ENCODE measurements at places on chromosomes 16 and 17. TPM values are rescaled to one million over a fixed set of nuclear protein-coding genes. Genes with fewer than 3 reads are reported as not detected.

DNA sequence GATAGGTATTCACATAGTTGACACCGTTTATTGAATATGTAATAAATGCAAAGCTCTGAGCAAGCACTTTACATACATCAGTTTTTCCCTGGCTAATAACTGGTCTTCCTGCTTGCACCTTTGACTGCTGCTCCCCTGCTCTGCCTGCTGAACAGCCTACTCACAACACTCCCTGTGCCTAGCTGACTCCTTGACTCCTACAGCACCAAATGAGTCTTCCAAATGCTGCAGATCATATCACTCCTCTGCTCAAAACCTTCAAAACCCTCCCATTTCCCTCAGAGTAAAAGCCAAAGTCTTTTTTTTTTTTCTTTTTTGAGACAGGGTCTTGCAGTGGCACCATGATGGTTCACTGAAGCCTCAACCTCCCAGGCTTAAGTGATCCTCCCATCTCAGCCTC, 18.5 kb downstream of the EFCAB3 start:
- DNase-seq = no peak

DNA sequence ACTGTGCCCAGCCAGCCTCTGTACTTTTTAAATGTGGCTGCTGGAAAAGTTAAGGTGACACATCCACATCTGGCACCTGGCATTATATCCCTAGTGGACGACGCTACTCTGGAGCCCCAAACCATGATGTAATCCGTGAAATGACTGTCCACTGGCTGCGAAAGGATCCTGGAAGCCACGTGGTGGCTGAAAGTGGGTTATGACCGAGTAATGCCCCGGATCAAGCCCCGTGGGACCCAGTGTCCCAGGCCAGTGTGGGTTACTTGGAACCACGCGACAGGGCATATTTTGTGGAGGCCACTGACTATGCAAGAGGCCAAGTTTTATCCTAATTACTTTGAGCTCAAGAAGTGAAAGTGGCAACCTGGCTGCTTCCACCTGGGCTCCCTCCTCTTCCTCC, 79.6 kb downstream of the PGS1 start:
- no peak for DNase-seq

GRCh38 chr17:42760652-42761581, at the start of gene RAMP2:
TSS of gene RAMP2 (plus strand) at chr17:42761227. CDS start at chr17:42761262, 35 bp downstream.
- DNase-seq = no peak

DNA sequence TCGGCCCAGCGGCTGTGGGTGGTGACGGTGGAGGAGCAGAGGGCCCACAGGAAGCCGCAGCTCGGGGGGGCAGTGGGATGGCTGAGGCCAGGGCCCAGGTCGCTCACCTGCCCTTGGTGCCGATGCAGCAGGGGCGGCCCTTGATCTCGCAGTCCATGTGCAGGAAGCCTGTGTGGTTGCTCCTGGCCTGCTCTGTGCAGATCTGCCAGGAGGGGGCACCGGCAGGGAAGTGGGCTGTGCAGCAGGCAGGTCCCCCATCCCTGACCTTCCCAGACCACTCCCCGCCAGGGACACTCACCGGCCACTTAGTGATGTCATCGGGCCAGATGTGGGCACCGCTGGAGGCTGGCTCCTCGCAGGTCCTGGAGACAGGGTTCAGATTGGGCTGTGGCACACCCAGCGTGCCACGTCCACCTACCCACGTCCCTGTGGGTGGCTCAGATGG, 6.2 kb downstream of the AANAT start:
- DNase-seq = no peak

GRCh38 chr16:83253521-83253920, 554.3 kb upstream of the HSBP1 start:
- no peak for DNase-seq

- no peak for DNase-seq
Observed at GRCh38 chr17:31786796-31787481, 72.1 kb downstream of the COPRS start.

DNA sequence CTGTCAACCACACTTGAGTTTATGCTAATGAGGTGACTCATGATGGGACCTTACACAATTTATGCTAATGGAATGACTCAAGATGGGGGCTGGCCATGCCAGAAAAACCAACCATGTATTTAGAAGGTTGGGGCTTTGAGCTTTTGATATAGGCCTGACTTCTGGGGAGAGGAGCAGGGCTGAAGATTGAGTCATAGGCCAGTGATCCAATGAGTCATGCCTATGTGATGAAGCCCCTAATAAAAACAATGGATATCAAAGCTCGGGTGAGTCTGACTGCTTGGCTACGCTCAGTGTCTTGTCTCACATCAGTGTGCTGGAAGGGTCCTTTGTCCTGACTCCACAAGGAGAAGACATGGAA, 7.3 kb downstream of the MFSD6L start:
- no peak for DNase-seq

Gene PRAC2
- total RNA-seq = not detected

Gene CNGB1
- not detected for total RNA-seq
